ENCODE measurements at places on chromosomes 6 and 20.
A peak's percentile ranks its signal among the peaks of the same experiment; 100 is the strongest.

DNA sequence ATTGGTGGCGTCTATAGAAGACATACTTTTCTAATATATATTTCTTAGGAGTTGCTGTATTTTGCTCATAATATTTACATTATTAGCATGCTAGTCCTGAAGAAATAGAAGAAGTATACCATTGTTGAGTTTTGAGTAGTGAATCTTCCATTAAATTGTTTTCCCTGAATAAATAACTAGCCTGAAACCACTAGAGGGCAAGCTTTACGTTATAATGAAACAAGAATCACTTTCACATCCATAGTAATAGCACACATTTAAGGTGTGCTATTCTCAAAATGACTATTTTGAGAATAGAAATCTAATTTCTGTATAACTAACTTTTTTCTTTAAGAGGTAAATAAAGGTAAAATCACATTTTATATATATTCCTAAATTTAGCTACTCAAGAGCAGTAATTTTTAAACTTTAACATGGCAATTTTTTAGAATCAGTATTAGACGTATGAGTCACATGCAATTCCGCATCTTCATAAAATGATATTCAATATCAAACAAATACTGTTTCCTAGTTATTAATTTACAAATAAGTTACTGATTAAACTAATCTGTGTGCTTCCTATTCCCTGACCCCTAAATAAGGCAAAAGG, 213.2 kb upstream of the MANEA start:
- peak; percentile 52 for DNase-seq

DNA sequence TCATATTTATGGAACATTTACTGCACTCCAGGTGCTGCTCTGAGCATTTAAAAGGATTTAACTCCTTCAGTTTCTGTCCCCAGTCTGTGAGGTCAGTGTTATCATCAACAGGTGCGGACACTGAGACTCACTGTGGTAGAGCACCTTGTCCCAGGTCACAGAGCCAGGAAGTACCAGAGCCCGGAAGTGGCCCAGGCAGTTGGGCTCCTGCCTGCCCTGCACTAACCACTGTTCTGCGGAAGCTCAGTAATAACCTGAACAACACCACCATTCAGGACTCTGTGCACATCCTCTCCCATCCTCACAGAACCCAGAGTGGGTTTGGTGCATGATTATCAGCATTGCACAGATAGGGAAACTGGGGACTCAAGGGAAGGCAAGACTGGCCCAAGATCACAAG, 16.8 kb upstream of the SIRPG start:
- no peak for DNase-seq

DNA sequence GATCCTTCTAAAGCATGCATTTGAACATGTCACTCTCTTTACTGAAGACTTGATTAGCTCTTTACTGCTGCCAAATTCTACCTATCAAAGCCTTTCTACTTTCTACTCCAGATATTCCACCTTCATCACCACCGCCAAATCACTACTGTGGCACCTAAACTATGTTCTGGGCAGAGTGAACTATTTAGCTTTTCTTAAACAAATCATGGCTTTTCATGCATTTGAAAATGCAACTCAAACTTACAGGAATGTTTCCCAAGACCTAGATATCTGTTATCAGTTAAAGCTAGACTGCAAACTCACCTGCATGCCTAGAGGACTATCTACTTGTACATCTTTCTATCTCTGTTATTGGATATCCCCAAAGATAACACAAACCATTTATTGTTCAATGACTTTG, 109.3 kb downstream of the MAFB start:
- no peak for DNase-seq

GRCh38 chr20:34302312-34302722, 838 bp downstream of the AHCY start:
- no peak for DNase-seq

- no peak for DNase-seq
Measured at GRCh38 chr6:131949620-131949908, 1.6 kb downstream of the CCN2 start.

DNA sequence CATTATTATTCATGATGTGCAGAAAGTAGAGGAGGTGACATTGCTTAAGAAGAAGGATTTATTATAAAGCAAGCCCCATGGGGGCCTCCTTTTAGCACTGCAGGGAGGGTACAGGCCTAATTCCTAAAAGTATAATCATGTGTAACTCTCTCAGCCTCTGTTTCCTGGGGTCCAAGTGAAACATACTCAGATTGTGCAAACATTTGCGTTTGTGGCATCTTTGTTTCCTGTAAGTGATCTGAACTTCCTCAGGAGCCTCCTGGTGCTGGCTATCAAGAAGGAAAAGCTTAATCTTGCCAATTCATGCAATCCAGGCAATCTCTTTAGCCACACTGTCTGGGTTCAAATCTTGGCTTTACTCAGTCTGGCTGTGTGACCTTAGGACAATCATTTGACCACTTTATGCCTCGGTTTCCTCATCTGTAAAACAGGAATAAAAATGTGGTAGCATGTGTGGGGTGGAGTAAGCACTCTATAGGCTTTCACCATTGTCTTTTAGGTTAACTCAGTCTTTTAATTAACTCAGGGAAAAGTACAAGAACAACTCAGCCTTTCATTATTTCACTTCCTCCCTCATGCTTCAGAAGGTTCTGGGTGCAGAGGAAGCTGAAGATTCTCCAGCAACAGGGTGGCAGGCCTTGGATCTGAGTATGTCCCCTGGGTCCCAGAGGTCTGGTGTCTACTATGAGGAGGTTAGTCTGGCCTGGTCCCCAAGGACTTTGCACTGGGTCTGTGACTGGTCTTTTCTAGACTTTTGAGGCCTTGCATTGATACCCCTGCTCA, 831 bp upstream of the SIRPB2 start:
- DNase-seq = no peak

- DNase-seq = no peak
Measured at GRCh38 chr6:142648036-142648451, 296.9 kb downstream of the HIVEP2 start.

DNA sequence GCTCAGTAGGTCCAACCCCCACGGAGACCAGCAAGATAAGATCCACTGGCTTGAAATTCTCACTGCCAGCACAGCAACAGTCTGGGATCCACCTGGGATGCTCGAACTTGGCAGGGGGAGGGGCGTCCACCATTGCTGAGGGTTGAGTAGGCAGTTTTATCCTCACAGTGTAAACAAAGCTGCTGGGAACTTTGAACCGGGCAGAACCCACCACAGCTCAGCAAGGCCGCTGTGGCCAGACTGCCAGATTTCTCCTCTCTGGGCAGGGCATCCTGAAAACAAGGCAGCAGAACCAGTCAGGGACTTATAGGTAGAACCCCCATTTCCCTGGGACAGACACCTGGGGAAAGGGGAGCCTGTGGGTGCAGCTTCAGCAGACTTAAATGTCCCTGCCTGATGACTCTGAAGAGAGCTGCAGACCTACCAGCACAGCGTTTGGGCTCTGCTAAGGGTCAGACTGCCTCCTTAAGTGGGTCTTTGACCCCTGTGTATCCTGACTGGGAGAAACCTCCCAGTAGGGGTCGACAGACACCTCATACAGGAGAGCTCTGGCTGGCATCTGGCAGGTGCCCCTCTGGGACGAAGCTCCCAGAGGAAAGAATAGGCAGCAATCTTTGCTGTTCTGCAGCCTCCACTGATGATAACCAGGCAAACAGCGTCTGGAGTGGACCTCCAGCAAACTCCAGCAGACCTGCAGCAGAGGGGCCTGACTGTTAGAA, 782.4 kb upstream of the EYS start:
- no peak for DNase-seq
